ENCODE measurements at places on chromosomes 2 and 18.

DNA sequence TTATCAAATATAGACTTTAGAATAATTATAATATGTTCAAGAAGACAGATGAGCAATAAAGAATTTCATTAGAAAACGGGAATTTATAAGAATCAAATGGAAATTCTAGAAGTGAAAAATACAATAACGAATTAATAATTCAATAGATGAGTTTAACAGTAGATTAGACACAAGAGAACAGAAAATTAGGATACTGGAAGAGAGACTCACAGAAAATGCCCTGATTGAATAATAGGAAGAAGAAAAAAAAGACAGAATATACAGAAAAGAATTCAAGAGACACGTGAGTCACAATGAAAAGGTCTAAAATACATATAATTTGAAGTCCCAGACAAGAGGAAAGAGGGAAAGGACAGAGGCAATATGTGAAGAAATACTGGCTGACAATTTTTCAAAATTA, 354.7 kb downstream of the CLIP4 start:
- no peak for DNase-seq

- no peak for DNase-seq
Measured at GRCh38 chr2:79219383-79219988, 59.9 kb upstream of the REG3A start.

DNA sequence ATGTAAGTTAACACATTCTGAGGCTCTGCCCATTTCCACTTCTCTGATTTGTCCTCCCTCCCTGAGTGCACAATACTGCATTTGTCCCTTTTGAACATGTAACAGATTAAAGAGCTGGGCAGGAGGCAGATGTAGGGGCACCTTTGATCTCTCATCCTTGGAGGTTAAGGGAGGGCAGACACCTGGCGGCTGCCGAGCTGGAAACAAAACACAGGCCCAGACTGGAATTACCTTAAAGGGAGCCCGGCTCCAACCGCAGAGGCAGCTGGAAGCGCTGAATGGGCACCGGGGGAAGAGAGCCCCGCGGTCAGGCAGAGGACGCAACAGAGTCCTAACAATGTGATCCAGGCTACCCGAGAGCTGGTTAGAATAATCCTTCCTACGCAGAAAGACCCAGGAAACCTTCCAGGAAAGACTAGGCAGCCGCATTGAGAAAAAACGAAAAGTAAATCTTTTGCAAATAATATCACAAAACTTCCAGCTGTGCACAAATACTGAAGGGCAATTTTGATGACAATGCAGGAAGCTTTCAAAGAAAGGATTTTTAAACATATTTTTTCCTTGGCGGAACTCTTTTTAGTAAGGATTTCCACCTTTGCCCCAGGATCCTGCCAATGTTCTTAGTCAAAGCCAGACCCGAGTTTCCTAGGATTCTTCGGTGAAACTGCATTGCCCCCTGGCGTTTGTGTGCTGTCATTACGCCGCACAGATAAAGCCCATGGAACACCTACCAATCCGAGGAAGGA, 216.0 kb downstream of the TGIF1 start:
- DNase-seq: peak; percentile 86

- no peak for DNase-seq
Measured at GRCh38 chr18:11736656-11737055, 47.6 kb downstream of the GNAL start.

GRCh38 chr2:15986068-15986560, 45.8 kb downstream of the MYCN start:
- no peak for DNase-seq

DNA sequence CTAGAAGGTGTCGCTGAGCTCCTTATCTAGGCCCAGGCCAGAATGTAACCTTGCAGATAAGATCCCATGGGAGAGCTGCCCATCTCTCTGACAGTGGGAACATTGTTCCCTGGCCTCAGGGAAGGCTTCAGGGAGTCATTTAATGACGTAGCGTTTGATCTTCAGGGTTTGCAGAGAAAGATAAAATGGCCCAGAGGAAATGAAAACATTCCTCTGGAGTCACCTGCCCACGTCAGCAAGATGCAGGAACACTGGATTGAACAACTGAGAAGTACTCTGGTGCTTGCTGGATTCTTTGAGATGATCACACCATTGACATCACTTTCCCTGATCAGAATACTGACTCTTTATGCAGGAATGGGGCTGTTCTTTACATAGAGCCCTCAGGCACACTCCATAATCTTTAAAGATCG, 51.6 kb downstream of the MAPK4 start:
- no peak for DNase-seq

- no peak for DNase-seq
Measured at GRCh38 chr2:231926761-231927565, 767 bp upstream of the NPPC start.

- DNase-seq: no peak
Measured at GRCh38 chr2:62477573-62477972, 28.4 kb downstream of the TMEM17 start.

DNA sequence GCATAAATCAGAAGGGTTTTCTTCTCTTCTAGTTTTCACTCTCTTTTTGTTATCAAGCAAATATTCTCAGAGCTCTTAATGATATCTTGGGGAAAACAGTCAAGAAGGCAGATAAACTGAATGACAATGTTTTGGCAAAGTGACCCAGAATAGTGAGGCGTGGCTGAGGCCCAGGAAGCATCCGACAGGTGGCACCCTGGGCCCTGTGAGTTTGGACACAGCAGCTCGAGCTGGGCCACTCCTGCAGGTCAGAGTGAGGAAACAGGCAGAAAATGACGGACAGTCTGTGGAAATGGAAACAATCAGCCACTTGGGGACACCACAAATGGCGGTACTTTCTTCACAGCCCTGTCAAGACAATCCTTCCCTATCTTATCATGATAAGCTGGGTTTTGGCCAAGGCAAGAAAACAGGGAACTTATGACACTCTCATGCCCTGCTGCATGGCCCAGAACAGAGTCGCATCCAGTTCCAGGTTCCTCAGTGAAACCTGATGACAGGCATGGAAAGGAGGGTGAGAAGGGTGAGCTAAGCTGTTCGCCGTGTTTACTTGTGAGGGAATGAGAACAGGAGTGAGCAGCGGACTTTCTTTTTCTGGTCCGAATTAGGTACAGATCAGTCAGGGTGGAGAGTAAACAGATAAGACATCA, 32.1 kb downstream of the MRPL44 start:
- no peak for DNase-seq

DNA sequence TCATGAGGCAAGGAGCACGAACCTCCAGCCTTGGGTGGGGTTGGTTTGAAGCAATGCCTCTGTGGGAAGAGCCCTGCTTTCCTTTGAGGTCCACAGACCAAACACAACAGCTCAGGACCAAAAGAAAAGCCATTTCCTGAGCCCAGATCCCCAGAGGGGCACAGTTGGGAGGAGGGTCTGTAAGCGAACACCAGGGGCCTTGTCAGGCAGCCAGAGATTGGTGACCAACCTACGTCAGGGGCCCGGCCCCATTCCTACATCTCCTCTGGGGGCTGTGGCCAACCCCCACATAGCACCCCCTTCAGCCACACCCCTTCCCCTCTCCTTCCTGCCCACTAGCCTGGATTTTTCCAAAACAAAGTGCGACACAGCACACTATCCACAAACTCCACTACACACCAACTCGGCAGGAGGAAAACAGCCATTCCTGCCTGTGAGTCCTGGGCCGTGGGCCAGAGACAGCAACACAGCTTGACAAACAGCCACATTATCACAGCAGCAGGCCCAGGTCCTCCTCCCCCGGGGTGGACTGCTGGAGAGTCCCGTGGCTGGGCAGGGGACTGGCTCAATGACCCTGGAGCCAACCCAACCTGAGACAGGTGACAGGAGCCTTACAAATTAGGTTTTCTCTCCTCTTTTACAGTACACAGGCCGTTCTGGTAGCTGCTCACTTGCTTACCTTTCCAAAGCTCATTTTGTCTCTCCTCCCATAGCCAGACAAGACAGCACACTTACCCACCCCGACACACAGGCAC, 98.8 kb downstream of the TNS1 start:
- no peak for DNase-seq

DNA sequence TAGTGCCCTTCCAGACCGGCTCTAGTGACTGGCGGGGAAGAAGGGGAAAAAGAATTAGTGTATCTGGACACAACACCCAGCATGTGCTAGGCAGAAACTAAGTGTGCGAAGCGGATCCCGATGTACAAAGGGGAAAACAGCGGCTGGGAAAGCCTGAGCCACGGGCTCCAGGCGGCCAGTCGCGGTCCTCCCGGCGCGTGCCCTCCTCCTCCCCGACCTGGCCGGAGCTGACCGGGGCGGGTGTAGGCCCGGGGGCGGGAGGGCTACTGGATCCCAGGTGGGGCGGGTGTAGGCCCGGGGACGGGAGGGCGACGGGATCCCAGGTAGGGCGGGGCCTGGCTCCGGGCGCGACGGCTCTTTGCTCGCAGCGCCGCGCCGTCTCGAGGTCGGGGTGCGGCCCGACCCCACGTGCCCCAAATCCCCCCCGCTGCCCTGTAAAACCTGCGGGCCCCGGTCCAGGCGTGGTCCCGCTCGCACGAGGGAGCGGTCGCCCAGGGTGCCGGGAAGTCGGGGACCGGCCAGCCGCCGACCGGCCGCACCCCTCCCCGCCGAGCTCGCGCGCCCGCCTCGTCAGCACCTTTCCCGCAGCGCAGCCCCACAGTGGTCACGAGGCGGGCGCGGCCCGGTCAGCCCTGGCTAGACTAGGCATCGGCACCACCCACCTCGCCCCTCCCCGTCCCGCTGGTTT, 48.8 kb downstream of the C2orf42 start:
- DNase-seq: peak; percentile 78

DNA sequence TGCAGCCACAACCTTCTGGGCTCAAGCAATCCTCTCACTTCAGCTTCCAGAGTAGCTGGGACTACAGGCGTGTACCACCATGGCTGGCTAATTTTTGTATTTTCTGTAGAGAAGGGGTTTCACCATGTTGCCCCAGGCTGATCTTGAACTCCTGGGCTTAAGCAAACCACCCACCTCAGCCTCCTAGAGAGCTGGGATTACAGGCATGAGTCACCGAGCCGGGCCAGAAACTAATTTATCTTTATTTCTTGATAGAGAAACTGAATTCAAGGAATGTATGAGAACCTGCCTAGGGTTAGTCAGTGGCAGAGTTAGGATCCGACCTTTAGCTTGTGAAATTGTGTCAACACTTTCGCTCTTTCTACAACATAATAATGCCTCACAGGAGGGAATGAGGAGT, 19.3 kb upstream of the ITGAV start:
- no peak for DNase-seq

- DNase-seq: no peak
Measured at GRCh38 chr2:149410701-149411484, 80.5 kb downstream of the LYPD6 start.

- DNase-seq: no peak
Measured at GRCh38 chr2:172225786-172226185, 123.1 kb upstream of the DLX2 start.

DNA sequence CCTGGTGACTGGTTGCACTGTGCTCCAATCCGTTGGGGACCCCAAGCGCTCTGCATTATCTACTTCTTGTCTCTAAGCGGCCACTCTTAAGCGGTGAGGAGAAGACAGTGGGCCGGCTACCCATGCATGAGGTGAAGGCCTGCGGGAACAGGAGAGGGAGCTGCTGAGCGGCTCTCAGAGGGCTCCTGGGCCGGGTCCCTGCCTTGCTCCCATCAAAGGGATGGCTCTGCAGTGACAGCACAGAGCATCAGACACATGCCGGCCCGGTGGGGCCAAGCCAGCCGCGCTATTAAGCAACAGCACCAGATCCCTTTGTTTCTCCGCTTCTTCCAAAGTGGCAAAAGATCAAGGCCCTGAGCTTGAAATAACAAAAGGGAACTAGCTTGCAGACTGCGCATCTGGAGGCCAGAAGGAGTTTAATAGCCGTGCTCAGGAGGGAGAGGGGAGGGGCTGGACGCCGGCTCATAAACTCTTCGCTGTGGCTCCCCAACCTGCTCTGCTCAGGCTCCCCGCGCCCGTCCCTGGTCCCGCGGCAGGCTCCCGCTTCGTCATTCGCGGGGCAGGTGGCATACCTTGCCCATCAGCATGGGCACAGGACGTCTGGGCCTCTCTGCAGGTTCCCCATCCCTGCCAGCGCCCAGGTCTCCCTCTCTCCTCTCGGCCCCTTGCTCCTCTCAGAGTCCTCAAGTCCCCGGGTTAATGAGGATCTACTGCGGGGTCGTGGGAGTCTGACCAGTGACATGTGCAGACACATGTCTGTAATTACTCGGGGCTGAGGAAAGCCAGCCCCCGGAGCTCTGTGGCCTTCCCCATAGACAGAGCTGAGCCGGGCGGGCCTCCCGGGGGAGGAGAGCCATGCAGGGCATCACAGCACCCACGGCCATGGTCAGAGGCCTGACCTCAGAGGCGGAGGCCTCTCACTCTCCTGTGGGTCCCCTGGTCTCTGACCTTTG, 96.7 kb downstream of the ASB1 start:
- peak; percentile 37 for DNase-seq

DNA sequence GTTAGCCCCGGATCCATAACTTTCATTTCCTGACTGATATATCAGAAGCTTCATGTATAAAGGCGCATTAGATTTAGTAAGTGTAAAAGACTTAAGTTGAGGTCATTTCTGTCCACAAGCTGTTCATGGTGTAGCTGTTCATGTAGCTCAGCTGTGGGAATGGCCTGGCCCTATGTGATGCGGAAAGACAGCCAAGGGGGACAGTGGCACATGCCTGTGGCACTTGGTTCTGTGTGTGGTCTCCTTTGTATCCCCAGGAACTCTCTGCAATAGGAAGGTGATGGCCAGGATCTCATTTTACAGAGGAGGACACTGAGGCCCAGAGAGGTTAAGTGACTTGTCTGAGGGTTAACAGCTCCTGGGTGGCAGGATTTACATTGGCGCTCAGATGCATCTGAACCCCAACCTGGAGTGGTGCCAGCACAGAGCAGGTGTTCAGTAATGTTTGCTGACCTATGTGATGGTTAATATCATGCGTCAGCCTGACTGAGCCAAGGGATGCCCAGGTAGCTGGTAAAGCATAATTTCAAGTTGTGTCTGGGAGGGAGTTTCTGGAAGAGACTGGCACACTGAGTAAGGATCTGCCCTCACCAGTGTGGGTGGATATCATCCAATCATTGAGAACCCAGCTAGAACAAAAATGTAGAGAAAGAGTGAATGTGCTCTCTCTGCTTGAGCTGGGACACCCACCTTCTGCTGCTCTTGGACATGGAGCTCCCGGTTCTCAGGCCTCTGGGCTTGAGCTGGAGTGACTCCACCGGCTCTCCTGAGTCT, 25.4 kb downstream of the HPCAL1 start:
- no peak for DNase-seq

- DNase-seq: no peak
Measured at GRCh38 chr2:74349889-74350288, 6.7 kb upstream of the SLC4A5 start.

DNA sequence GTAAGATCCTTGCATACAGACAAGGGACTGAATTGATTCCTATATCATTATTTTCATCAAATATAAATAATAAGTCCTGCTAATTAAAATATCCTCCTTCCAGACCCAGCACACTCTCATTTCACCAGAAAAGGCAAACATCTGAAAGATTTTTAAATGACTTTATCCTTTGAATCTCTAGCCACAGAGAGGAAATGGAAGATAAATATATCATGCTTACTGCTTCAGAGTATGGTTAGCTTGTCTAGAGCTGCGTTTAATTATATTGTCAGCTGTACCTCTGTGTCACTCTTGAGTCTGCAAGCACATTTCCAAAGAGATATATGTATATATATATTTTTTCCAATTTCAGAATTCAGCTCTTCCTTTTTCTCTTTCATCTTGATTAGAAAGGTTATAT, 232.7 kb downstream of the TRIB2 start:
- no peak for DNase-seq

Data from breast epithelium (tissue), 4 donors.